ENCODE measurements at places on chromosomes 2 and 18.

DNA sequence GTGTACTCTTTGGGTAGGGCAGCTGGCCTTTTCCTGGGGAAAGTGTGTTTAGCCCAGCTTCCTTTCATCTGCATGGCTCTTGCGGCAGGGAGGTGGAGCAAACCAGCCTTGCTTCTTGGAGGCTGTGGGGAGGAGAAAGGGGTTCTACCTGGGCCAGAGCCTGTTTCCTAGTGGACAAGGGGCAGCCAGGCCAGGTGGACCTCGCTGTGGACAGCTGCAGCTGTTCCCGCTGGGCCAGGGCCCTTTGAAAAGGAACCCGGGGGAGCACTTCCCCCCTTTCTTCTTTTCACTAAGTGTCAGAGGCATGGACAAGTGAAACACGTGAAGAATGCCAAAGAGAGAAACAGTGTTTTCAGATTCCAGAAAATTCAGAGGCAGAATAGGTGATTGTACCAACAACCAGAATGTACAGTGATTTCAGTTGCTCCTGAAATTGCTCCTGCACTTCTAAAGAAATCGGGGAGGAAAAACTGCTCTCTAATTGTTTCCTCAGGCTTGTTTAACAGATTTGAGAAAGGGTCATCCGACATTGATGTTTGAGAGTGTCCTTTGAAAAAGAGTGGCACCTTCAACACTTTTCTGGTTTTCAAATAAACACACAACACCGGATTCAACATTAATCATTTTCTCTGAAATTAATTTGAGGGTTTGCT, 3.9 kb downstream of the GLI2 start:
- DNase-seq, result no peak

DNA sequence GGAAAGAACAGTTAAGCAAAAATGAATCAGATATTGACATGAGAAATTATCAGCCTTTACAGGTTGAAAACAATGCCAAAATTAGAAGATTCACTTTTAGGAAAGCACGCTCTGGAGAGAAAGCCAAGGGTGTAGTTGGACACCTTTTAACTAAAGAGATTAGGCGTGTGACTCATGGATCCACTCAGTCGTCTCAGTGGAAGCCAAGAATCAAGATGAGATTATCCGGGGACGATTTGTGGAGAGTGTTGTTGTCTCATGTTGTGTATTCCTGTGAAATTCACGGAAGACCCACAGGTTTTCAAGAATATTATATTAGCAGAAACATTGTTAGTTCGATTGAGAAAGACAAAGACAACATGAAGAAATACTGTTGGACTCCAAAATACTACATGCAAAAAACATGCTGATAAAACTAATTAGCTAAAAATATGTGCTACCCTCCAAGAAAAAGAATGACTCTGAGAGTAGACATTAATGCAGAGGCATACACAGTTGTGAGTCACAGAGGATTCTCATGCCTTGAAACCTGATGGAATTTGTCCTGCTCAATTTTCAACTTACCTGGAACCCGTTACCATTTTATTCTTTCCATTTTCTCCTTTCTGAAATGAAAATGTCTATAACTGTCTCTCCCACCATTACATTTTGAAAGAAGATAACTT, 192.1 kb upstream of the RND3 start:
- DNase-seq, result no peak

DNA sequence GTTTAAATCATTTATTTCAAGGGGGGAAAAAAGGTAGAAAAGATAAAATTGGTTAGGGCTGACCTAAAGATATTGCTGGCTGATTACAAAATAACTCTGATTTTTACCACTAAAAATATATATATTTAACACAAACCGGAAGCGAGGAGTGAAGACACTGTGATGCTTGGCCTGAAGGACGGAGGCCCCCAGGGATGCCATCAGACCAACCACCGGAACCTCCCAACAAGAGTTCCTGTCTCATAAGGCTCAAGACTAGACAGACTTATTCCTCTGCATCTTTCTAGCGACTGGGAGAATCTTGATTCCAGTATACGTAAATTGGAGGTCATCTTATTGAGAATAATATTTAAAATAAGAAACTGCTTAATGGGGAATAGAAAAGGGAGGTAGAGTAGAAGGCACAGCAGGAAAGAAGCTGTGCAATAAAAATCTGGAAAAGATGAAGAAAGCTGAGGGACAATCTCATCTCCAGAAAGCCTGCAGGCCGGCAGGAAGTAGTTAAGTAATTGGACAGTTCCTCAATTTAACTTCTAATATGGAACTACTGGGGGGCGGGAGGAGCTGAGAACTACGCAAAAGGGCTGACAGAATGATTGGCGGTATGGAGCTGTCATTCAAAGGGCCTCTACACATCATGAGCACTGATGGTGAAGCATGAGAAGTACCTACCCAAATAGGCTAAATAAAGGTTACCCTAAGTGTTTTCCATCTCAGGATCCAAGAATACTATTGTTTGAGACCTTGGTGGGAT, 91.1 kb downstream of the DTNB start:
- no peak for DNase-seq

GRCh38 chr2:219658196-219658846, 30.9 kb downstream of the SLC4A3 start:
- no peak for DNase-seq

DNA sequence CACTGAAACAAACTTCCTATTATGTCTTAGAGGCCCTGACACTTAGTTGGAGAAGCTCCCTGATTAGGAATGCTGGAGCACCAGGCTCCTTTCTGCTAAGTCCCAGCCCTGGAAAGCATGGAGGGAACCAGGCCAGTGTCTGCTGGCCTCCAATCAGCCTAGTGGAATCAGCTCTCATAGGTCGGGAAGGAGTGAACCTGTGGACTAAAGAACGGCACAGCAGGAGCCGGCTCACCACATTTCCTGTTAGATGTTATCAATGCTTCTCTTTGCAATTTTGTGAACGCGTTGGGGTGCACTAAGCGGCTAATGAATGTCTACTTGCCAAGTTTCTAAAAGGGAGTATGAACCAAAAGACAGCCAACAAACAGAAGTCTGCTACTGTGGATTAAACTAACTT, 296.6 kb downstream of the NAPG start:
- no peak for DNase-seq

Data from stimulated activated CD4-positive, alpha-beta T cell treated with anti-CD3 and anti-CD28 coated beads, Interleukin-12 subunit alpha, Interleukin-12 subunit beta, amount 100 ng/mL, for 24 hours (primary cell).